ENCODE measurements at places on chromosomes 13 and 19. TPM values are rescaled to one million over a fixed set of nuclear protein-coding genes. Genes with fewer than 3 reads are reported as not detected.

POP4 gene
- 42.4 TPM for polyA plus RNA-seq

CALR3 gene
- polyA plus RNA-seq: not detected

SPHK2 gene
- 8.4 TPM for polyA plus RNA-seq

NCLN gene
- 37.5 TPM for polyA plus RNA-seq

PGLYRP1 gene
- polyA plus RNA-seq: 8.7 TPM

FRY gene
- 11.1 TPM for polyA plus RNA-seq

C19orf85 gene
- not detected for polyA plus RNA-seq
